PC-9 (cell line): ENCODE measurements at places on chromosomes 2 and 18.
A peak's percentile ranks its signal among the peaks of the same experiment; 100 is the strongest.

DNA sequence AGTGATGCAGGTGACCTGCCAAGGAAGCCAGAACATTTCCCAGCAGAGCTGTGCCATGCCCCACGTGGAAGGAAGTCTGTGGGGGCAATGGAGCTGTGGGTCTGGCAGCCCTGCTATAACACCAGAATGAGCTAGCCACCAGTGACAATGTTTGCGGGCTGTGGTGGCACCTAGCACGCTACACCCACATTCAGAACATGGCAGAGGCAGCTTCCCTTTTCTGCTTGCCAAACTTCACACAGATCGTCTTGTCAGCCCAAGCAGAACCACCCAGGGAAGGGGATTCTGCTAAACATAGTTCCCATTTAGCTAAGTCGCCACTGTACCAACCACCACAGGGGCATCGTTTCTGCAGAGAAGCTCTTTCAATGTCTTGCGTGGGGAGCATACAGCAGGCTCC is 27.0 kb upstream of the CCDC93 start:
- no peak for DNase-seq

- no peak for DNase-seq
Observed at GRCh38 chr2:120471166-120471565, 125.2 kb downstream of the INHBB start.

DNA sequence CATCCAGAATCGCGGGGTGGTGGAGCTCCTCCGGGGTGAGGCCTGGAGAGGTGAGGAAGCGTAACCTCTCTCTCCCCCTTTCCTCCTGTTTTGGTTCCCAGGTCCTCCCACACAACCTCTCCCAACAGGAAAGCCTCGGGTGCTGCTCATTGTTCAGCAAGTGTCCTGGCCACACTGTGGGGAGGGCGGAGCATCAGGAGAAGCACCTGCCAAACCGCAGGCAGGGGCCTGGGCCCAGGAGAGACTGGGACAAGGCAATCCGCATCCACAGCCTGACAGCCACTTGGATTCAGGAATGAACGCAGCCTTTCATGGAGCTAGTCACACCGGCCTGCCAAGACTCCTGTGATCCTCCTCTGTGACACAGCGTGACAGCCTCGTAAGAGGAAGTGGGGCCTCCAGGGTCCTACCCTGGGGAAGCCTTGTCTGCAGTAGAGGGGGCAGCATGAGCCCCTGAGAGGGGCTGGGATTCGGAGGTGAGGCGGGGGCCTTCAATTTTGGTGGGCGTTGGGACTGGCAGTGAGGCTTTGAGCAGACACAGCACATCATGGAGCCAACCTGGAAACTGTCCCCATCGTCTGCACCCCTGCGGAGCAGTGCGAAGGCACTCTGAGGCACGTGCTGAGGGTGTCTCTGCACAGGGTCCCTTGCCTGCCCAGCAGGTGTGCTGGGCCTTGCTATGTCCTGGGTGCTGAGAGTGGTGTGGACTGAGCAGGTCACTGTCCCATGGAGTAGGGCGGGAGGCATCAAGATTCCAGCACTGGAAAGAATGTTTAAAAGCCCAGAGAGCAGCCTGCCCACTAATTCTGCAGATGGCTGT is 62.2 kb downstream of the EDAR start:
- no peak for DNase-seq

DNA sequence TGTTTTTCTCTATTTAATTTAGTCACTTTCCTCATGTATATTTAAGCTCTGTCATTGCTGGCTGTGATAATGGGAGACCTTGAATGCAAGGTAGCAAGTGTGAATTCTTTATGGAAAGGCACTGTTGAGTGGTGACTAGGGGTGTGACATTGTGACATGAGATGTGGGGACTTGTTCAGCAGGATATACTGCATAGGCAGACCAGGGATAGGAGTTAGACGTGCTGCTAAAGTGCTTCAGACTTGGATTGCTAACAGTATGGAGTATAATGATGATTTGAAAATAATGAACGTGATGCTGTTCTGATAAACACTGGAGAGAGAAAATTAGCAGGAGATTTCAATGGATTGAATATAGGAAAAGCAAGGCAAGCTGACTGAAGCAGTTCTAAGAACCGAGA is 135.1 kb downstream of the NCOA1 start:
- no peak for DNase-seq

DNA sequence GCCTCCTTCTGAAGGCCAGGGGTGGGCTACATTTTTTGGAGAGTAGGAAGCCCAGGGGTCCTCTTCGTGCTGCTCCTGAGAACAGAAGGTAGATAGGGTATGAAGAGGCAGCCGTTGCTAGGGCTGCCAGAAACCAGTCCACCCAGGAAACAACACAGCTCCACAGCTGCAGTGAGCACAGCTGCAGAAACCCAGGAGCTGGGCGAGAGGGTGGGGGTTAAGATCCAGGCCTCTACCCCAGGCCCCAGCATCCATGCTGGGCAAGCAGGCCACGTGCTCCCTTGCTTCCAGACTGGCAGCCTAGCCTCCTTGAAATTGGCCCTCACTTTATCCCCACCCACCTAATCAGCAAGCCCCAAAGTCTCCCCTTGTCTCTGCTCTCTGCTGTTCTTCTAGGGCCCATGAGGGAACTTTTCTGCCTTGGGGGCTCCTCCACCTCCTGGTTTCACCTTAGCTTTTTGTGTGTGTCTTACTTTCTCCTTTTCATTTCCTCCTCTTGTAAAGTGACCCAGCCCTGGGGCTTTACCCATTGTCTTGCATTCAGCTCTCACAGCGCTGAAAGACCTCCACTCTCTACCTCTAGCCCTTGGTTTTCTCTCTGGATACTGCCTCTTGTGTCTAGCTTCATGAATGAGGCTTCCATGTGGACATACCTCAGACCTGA is 30.7 kb downstream of the STON1 start:
- no peak for DNase-seq

DNA sequence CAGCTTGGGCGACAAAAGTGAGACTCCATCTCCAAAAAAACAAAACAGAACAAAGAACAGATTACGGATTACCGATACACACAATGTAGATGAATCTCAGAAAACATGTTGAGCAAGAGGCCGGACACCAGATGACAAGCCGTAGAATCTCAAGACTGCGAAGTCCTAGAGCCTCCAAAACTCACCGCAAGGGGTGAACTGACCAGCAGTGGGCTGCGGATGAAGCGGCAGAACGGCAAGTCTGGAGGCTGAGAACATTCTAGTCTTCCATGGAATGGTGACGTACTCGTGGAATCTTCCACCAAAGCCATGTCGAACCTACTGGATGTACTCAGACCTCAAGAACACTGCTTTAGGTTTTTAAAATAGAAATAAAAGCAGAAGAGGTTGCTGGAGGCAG is 198.8 kb downstream of the NDUFA10 start:
- DNase-seq = no peak

DNA sequence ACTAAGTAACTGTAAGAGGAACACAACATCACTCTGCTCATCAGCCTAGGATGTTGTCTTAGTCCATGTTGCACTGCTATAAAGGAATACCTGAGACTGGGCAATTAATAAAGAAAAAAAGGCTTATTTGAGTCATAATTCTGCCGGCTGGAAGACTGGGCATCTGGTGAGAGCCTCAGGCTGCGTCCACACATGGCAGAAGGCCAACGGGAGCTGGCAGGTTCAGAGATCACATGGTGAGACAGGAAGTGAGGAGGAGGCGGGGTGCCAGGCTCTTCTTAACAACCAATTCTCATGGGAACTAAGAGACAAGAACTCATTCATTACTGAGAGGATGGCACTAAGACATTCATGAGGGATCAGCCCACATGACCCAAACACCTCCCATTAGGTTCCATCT is 46.8 kb downstream of the EPG5 start:
- DNase-seq = peak; percentile 45

DNA sequence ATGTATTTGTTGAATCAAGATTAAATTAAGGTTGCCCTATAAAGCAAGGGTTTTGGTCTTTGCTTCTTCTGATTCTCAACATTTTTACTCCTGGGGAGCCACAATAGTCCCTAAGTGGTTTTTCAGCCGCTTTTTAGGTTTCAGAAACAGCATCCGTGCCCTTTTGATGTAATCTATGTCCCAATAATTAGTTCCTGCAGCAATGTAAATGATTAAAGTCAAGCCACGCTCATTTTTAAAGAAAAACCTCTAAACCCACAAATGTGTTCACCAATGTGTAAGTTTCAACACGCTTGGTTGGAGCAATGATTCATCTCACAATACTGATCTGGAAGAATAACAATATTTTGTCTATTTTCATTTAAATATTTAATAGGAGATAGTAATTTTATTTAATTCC is 5.6 kb downstream of the ARL4C start:
- no peak for DNase-seq

DNA sequence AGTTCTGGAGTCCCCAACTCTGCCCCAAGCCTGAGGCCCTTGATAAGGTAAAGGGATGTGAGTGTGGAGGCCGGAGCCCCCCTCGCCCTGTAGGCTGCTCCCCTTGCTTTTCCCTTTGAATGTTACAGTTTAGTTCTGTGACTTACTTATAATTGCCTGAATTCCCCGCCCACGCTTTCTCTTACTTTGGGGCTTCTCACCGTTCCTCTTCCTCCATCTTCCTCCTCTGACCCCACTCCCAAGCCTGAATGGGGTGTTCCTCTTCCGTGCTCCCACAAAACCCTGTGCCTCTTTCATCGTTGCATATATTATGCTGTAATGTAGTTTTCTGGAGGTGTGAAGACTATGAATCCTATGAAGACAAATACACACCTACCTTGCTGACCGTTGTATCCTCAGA is 15.0 kb upstream of the IL1RN start:
- no peak for DNase-seq

DNA sequence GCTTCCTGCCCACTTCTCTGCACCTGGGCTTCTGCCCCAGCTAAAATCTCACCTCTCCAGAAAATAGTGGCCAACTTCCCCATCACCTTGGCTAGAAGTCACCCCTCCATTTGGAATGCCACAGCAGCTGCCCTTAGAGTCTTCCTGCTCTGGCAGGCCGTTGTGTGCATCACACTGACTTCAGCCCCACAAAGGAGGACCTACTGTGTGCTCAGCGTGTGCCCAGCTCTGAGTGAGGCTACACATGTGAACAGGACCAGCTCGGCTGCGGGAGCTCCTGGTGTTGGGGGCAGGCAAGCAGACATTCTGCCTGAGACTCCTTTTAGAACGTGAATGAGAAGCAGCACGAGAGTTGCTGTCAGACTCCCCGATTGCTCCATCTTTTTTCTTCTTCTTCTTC is 78.7 kb downstream of the AGAP1 start:
- no peak for DNase-seq

GRCh38 chr2:173404841-173405750 is 50.4 kb downstream of the CDCA7 start:
- no peak for DNase-seq

- no peak for DNase-seq
Observed at GRCh38 chr2:100262046-100262445, 60.3 kb downstream of the LONRF2 start.

GRCh38 chr2:52113338-52113737 is 1081.4 kb upstream of the NRXN1 start:
- DNase-seq = no peak

- DNase-seq = no peak
Observed at GRCh38 chr2:221176667-221177066, 395.4 kb downstream of the EPHA4 start.

- no peak for DNase-seq
Observed at GRCh38 chr2:62192811-62193210, 3.1 kb upstream of the B3GNT2 start.

DNA sequence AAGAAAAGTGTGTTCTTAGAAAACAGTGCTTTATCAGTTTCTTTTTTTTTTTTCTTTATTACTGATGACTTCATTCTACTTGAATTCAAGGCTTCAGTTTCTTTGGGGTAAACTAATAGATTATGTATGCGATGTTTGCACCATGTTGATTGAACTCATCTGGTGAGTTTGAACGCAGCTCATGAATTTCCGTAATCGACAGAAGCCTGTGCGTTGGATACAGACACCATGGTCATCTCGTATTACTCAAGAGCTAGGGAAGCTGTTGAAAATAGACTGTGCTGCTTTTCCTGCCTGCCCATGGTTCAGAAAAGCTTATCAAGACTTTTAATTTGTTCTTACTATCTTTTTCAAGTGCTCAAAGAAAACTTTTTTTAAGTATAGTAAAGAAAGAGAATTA is 185.5 kb upstream of the NRP2 start:
- DNase-seq = no peak

GRCh38 chr18:37383036-37383785 is 182.4 kb downstream of the CELF4 start:
- DNase-seq = no peak

- DNase-seq = no peak
Observed at GRCh38 chr2:220103596-220103995, 476.2 kb downstream of the SLC4A3 start.

DNA sequence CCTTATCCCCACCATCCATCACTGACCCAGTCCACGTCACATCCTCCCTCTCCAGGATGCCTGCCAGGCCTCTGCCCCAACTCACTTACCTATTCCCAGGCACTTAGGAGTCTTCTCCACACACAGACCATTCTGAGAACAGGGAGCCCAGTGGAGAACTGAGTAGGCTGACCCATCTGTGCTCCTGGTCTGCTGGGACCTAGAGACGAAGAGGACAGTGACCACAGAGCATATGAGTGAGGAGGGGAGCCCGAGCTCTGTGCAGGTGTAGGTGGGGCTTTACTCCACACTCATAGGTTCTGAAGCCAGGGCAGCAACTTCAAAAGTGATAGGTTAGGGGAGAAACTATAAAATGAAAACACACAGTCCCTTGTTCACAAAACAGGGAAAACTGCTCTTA is 130.0 kb downstream of the NDUFA10 start:
- no peak for DNase-seq

DNA sequence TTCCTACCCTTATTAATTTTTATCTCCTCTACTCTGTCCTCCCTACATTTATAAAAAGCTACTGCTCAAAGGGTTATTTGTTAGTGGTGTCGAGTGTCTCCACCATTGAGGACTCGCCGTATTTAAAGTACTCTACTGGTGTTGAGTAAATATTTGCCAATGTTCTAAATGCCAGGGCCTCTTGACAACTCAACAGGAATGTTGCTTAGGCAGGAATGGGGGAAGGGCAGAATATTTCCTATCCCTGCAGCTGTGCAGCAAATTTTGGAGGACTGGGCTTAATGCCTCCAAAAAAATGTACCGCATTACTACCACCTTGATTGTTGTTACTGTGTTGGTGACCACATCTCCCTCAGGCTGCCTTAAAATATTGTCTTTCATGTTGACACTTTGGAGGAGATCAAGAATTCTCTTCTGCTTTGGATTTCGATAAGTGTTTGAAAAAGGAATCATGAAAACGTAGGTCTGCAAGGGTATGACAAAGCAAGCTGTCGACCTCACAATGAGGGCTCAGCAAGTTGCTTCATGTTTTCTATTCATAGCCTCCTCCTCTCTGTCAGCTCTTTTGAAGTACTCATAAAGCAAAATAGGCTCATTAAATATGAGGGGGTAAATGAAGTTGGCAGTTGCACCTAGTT is 84.3 kb downstream of the EFEMP1 start:
- DNase-seq = peak; percentile 70

DNA sequence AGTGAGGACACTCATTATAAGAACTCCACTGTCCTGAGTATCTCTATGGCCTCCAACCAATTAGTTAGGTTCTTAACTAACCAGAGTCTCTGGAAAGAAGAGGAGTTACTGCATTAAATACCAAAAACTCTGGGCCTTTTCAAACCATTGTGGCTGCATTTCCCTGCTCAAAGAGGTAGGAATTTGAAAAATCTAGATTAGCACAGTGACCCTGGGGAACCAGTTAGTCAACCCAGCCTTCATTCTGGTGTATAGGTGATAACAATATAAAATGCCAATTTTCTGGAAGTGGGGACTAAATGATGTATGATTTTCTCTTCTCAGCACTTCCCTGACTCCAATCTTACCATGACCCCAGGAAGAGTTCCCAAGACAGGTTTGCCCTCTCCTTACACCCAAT is 287.8 kb upstream of the SETBP1 start:
- peak; percentile 55 for DNase-seq

GRCh38 chr2:30305235-30305634 is 73.9 kb downstream of the LBH start:
- DNase-seq = no peak
